Testis (tissue), 5 donors: ENCODE measurements at places on chromosomes 7 and 10. TPM values are rescaled to one million over a fixed set of nuclear protein-coding genes. Genes with fewer than 3 reads are reported as not detected.

NPY4R2 gene
- total RNA-seq: 0.79 TPM

MACC1 gene
- total RNA-seq: 0.79 TPM

TBXAS1 gene
- 5.2 TPM for total RNA-seq

MPP7 gene
- 9.7 TPM for total RNA-seq

EXOC4 gene
- 169 TPM for total RNA-seq

ZP3 gene
- total RNA-seq: 1.7 TPM

PLXDC2 gene
- total RNA-seq: 53.6 TPM

IL6 gene
- total RNA-seq: not detected

CPA2 gene
- total RNA-seq: 2.4 TPM

DNA sequence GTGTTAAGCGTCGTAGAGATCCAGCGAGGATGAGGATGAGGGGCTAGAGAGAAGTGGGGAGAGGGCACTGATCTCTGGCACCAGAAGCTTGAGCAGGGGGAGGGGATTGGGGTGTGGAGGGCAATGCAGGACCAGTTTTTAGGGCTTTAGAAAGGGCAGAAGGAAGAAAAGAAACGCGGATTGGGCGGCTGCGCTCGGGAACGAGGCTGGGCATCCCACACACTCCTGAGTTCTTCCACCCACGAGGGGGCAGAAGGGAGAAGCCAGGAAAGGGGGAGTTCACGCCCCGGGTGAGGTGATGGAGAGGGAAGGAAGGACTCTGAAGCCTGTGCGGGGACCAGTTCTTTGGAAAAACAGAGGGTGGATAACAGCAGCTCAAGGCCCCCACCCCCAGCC lies 6.1 kb upstream of the VGF start:
- no peaks in the 10 kb centered on the region for H3K27me3 ChIP-seq
- DNase-seq: no peak
- H3K4me3 ChIP-seq: no peak overlapping the region
- no peak overlapping the region for H3K27ac ChIP-seq
- H3K4me1 ChIP-seq: peaks cover 18% of the 10 kb centered on the region

DNA sequence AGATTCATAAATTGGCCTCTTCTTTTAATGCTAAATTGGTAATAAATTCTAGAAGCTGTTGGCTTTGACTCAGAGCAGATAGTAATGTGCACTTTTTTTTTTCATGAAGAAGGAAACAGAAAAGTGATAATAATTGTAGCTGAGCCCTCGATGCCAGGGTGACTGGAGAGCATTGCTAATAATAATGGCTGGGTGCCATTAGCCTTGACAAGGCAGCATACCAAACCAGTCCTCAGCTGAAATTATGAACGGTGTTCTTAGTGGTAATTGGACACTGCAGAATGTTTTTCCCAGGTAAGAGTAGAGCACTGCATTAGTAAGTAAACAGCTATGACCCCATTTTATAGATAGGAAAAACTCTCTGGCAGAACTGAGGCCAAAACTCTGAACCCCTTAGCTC lies 18.9 kb downstream of the PLEKHA8 start:
- H3K4me3 ChIP-seq: no peak overlapping the region
- no peak overlapping the region for H3K27ac ChIP-seq
- DNase-seq: no peak
- no peaks in the 10 kb centered on the region for H3K27me3 ChIP-seq

- no peak overlapping the region for H3K27ac ChIP-seq
- H3K4me1 ChIP-seq: no peaks in the 10 kb centered on the region
- no peak for DNase-seq
- no peaks in the 10 kb centered on the region for H3K27me3 ChIP-seq
Observed at GRCh38 chr7:108408296-108408991, 47.8 kb downstream of the NRCAM start.

GRCh38 chr10:8908013-8908412 lies 853.5 kb downstream of the GATA3 start:
- H3K4me3 ChIP-seq: no peak overlapping the region
- H3K27ac ChIP-seq: no peak overlapping the region
- no peaks in the 10 kb centered on the region for H3K27me3 ChIP-seq

- H3K4me3 ChIP-seq: no peak overlapping the region
- H3K27me3 ChIP-seq: no peaks in the 10 kb centered on the region
- DNase-seq: peak; percentile 23
- no peaks in the 10 kb centered on the region for H3K4me1 ChIP-seq
- H3K36me3 ChIP-seq: no peaks in the 10 kb centered on the region
Observed at GRCh38 chr10:31808258-31809218, 120.1 kb downstream of the ARHGAP12 start.

GRCh38 chr10:112819231-112819630 lies 130.8 kb upstream of the TCF7L2 start:
- no peak for DNase-seq
- H3K27ac ChIP-seq: no peak overlapping the region
- no peaks in the 10 kb centered on the region for H3K36me3 ChIP-seq
- H3K4me3 ChIP-seq: no peak overlapping the region

DNA sequence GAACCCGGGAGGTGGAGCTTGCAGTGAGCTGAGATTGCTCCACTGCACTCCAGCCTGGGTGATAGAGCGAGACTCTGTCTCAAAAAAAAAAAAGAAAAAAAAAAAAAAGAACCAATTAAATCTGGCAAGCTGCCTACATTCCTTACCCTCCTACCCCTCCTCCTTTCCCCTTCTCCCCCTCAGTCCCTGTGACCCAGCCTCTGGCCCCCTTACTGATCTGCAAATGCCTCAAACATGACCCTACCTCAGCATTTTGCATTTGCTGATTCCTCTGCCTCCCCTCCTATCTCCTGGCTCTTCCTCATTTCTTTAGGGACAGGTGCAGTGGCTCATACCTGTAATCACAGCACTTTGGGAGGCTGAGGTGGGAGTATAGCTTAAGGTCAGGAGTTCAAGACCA lies 19.3 kb downstream of the CDHR3 start:
- no peak for DNase-seq
- no peaks in the 10 kb centered on the region for H3K27me3 ChIP-seq
- H3K4me1 ChIP-seq: peaks cover 25% of the 10 kb centered on the region
- H3K27ac ChIP-seq: no peak overlapping the region
- H3K4me3 ChIP-seq: no peak overlapping the region

GRCh38 chr10:62199584-62199983 lies 69.1 kb downstream of the RTKN2 start:
- DNase-seq: no peak
- H3K4me3 ChIP-seq: no peak overlapping the region
- no peaks in the 10 kb centered on the region for H3K27me3 ChIP-seq
- H3K4me1 ChIP-seq: no peaks in the 10 kb centered on the region
- no peak overlapping the region for H3K27ac ChIP-seq

DNA sequence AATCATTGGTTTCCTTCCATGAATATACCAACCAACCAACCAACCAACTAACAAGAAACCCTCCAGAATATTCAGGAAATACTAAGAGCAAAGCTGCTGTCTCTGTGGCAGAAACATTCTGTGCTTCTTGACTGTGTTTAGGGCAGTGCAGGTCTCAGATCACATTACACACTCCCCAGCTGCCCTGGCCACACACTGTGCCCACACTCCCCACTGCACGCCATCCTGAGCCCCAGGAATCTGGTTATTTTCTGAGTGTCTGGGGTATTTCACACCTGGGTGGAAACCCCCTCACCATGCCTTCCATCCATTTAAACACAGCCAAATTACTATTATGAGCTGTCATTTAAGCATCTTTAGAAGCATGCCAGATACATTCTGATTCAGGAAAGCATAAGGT lies 183.7 kb upstream of the ANK3 start:
- H3K27me3 ChIP-seq: no peaks in the 10 kb centered on the region
- H3K4me3 ChIP-seq: no peak overlapping the region
- H3K4me1 ChIP-seq: no peaks in the 10 kb centered on the region
- H3K27ac ChIP-seq: no peak overlapping the region
- H3K36me3 ChIP-seq: no peaks in the 10 kb centered on the region
- DNase-seq: no peak

DNA sequence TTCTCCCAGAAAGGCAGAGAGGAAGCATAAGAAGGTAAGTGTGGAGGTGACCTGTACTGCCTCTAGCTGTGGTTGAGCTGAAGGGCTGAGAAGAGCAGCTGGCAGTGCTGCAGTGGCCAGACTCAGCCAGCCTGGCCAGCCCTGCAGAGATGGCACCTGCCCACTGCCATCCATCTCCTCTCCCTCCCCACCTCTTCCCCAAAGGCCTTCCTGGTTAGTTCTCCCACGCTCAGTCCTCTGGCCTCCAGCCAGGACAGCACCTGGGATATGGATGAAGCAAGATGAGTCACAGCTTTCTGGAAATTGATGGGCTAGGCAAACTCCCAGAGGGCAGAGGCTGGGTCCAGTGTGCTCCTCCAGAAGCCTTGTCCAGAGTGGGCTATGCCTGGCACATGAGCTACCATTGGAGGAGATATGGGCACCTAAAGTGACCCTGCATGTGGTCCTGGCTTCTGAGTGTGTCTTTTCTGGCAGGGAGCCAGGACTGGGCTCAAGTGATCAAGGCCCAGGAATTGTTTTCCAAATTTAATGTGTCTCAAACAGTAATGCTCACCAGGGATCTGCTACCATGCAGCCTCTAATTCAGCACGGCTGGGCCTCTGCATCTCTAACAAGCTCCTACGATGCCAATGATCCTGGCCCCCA lies 81.0 kb upstream of the CACUL1 start:
- no peaks in the 10 kb centered on the region for H3K4me1 ChIP-seq
- DNase-seq: no peak
- no peak overlapping the region for H3K27ac ChIP-seq
- H3K4me3 ChIP-seq: no peak overlapping the region

DNA sequence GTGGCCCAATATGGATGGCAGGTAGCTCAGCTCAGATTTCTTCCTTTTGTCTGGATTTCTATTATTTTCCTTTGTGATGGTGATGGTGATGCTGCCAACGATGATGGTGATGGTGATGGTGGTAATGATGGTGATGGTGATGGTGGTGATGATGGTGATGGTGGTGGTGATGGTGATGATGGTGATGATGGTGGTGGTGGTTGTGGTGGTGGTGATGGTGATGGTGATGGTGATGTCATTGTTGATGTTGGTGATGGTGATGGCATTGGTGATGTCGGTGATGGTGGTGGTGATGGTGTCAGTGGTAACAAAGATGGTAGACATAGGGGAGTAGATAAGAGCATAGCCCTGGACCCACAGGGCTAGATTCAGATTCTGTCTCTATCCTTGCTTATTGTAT lies 25.4 kb downstream of the TTYH3 start:
- no peak overlapping the region for H3K4me3 ChIP-seq
- H3K27me3 ChIP-seq: no peaks in the 10 kb centered on the region
- H3K27ac ChIP-seq: no peak overlapping the region
- no peaks in the 10 kb centered on the region for H3K36me3 ChIP-seq
- H3K4me1 ChIP-seq: no peaks in the 10 kb centered on the region

- no peaks in the 10 kb centered on the region for H3K27me3 ChIP-seq
- H3K36me3 ChIP-seq: no peaks in the 10 kb centered on the region
- H3K4me3 ChIP-seq: no peak overlapping the region
- no peak for DNase-seq
Observed at GRCh38 chr10:71581376-71581775, 138.2 kb downstream of the C10orf105 start.

GRCh38 chr7:91029688-91030087 lies 234.5 kb upstream of the FZD1 start:
- H3K4me3 ChIP-seq: no peak overlapping the region
- H3K27ac ChIP-seq: no peak overlapping the region
- no peak for DNase-seq
- H3K27me3 ChIP-seq: no peaks in the 10 kb centered on the region
- no peaks in the 10 kb centered on the region for H3K4me1 ChIP-seq

- H3K36me3 ChIP-seq: no peaks in the 10 kb centered on the region
- no peaks in the 10 kb centered on the region for H3K27me3 ChIP-seq
- no peaks in the 10 kb centered on the region for H3K4me1 ChIP-seq
Observed at GRCh38 chr10:128143531-128143930, 17.3 kb upstream of the MKI67 start.

GRCh38 chr10:71219918-71220688 lies 7.7 kb downstream of the UNC5B start:
- H3K4me3 ChIP-seq: no peak overlapping the region
- H3K36me3 ChIP-seq: no peaks in the 10 kb centered on the region
- H3K4me1 ChIP-seq: peaks cover 22% of the 10 kb centered on the region

- H3K4me3 ChIP-seq: no peak overlapping the region
- no peaks in the 10 kb centered on the region for H3K36me3 ChIP-seq
- no peaks in the 10 kb centered on the region for H3K4me1 ChIP-seq
- DNase-seq: no peak
- no peak overlapping the region for H3K27ac ChIP-seq
- no peaks in the 10 kb centered on the region for H3K27me3 ChIP-seq
Observed at GRCh38 chr7:41568135-41568534, 134.8 kb downstream of the INHBA start.

- H3K4me3 ChIP-seq: no peak overlapping the region
- H3K36me3 ChIP-seq: no peaks in the 10 kb centered on the region
- DNase-seq: no peak
Observed at GRCh38 chr7:19754521-19755116, 18.8 kb downstream of the TMEM196 start.

GRCh38 chr10:84138478-84139125 lies 707 bp upstream of the GHITM start:
- H3K27me3 ChIP-seq: no peaks in the 10 kb centered on the region
- DNase-seq: peak; percentile 26
- H3K4me1 ChIP-seq: peaks cover 9% of the 10 kb centered on the region
- H3K4me3 ChIP-seq: peak overlapping the region; percentile 98

DNA sequence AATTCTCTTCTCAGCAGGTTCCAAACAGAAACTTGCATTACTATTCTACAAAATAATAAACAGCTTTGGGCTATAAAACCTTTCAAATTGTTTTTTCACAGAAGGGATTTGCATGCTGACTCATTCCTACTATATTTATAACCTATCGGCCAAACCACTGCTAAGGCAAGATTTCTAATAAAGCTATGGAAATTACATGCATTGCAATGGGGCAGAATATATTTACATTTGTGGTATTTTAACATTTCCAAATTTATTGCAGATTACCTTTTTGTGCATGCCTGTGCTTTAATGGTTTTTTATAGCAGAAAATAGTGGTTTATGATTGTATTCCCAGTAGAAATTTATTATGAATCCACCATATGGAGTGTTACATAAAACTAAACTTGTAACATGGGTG lies 69.0 kb upstream of the NPVF start:
- DNase-seq: no peak
- H3K4me1 ChIP-seq: no peaks in the 10 kb centered on the region
- no peaks in the 10 kb centered on the region for H3K36me3 ChIP-seq
- no peak overlapping the region for H3K27ac ChIP-seq
- no peak overlapping the region for H3K4me3 ChIP-seq

DNA sequence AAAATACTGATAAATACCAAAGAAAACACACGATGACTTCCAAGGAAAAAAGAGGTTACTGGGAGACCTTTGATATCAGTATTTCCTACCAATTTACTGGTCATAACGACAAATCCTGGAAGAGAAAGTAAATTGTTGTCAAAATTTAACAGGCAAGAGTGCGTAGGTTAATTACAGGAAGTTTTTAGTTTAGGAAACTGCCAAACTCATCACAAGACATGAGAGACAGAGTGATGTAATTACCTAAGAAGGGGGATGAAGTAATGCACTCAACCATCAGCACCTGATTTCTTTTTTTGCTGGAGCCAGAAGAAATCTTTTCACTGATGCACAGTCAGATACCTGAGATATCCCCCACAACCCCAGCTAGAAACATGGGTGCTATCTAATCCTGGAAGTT lies 16.8 kb downstream of the MACC1 start:
- H3K27me3 ChIP-seq: no peaks in the 10 kb centered on the region
- peaks cover 7% of the 10 kb centered on the region for H3K4me1 ChIP-seq
- H3K4me3 ChIP-seq: no peak overlapping the region
- no peak for DNase-seq
